HS-5 (cell line): ENCODE measurements at places on chromosomes 7 and 10.

GRCh38 chr10:133072720-133073390, 14.9 kb upstream of the ADGRA1 start:
- no peak for DNase-seq

DNA sequence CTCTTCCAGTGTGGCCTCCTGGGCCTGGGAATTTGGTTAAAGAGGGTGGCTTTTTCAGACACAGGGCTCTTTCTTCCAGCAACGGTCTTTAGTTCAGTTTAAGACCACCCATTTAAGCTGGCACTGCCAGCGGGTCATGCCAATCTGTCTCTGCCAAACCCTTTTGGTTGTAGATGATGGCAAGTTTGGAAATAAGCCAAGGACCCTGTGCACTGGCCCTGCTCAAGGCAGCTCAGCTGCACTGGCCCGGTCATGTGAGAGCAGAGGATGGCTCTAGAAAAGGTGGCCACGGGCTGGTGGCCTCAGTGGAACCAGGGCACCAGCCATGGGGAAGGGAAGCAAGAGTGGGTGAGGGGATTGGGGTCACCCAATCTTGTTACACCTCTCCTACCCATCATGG, 294.1 kb downstream of the GLRX3 start:
- no peak for DNase-seq

- DNase-seq: no peak
These were observed 42.2 kb downstream of the BMPR1A start for GRCh38 chr10:86798611-86799010.

DNA sequence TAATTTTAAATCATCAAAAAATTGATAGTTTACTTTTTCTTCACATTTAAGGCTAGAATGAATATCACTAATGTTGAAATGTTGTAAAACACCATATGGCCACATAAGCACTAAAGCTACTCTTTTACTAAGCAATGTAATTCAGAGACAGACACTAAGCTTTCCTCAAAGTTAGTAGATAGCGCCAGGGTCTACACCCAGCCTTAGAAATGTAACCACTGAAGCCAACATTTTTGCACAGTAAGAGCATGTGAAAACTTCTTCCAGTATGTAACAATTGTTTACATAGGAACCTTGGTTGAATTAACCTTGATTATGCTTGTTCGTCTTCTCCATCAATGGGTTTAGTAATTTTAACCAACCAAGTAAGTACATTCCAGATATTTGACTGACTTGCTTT, 28.4 kb upstream of the PRKG1 start:
- no peak for DNase-seq

- DNase-seq: no peak
These were observed 17.6 kb downstream of the APBB1IP start for GRCh38 chr10:26455567-26456315.

GRCh38 chr10:35563261-35563891, 41.8 kb upstream of the GJD4 start:
- DNase-seq: no peak

- DNase-seq: peak; percentile 32
These were observed 186.0 kb downstream of the JAZF1 start for GRCh38 chr7:27994639-27995038.

- DNase-seq: peak; percentile 63
These were observed 15.7 kb downstream of the PPP3CB start for GRCh38 chr10:73480158-73480557.

- no peak for DNase-seq
These were observed 69.9 kb upstream of the NXPH1 start for GRCh38 chr7:8363407-8364015.

- DNase-seq: no peak
These were observed 829.0 kb downstream of the GRID1 start for GRCh38 chr10:85537561-85537960.

GRCh38 chr7:133830081-133830480, 297.1 kb upstream of the LRGUK start:
- no peak for DNase-seq
